Melanocyte of skin (primary cell): ENCODE measurements at places on chromosomes 2 and 18. TPM values are rescaled to one million over a fixed set of nuclear protein-coding genes. Genes with fewer than 3 reads are reported as not detected.

Gene CEBPZOS
- total RNA-seq, result 12.7 and 21.8 TPM in 2 replicates

Gene UGT1A9
- not detected in 2 replicates for total RNA-seq

Gene APOB
- under 0.01 TPM in 1 of 2 replicates, not detected in the other for total RNA-seq

Gene TBR1
- total RNA-seq, result under 0.01 TPM in 1 of 2 replicates, not detected in the other

Gene CELF4
- not detected in 2 replicates for total RNA-seq

Gene FLACC1
- 2.0 and 5.9 TPM in 2 replicates for total RNA-seq

Gene GREB1
- 50.9 and 53.3 TPM in 2 replicates for total RNA-seq

Gene CYP1B1
- total RNA-seq, result 27.6 and 32.5 TPM in 2 replicates

Gene KIAA2012
- total RNA-seq, result not detected in 2 replicates

Gene NRBP1
- total RNA-seq, result 95.3 and 96.3 TPM in 2 replicates

Gene FAM228A
- total RNA-seq, result 0.15 TPM in 1 of 2 replicates, not detected in the other

Gene LIMS3
- 0.34 and 1.1 TPM in 2 replicates for total RNA-seq

Gene IL1B
- not detected in 2 replicates for total RNA-seq

Gene CKAP2L
- total RNA-seq, result 15.0 and 15.7 TPM in 2 replicates

Gene TCF23
- total RNA-seq, result not detected in 2 replicates

Gene MAB21L4
- total RNA-seq, result not detected in 2 replicates

Gene TRABD2A
- 1.7 and 2.8 TPM in 2 replicates for total RNA-seq

Gene SLC5A7
- total RNA-seq, result not detected in 2 replicates

Gene CHRNG
- not detected in 2 replicates for total RNA-seq

Gene GALR1
- not detected in 2 replicates for total RNA-seq

Gene PROKR1
- under 0.01 TPM in 1 of 2 replicates, not detected in the other for total RNA-seq

Gene UGT1A3
- total RNA-seq, result not detected in 2 replicates

Gene STK36
- total RNA-seq, result 32.3 and 36.7 TPM in 2 replicates

Gene NETO1
- not detected in 2 replicates for total RNA-seq

Gene NAT8
- not detected in 2 replicates for total RNA-seq

Gene TBC1D8
- 9.3 and 11.1 TPM in 2 replicates for total RNA-seq

Gene MYCN
- total RNA-seq, result under 0.01 TPM in 1 of 2 replicates, not detected in the other

Gene FAM237A
- not detected in 2 replicates for total RNA-seq

Gene COL4A3
- not detected in 2 replicates for total RNA-seq

Gene FAM110C
- not detected in 2 replicates for total RNA-seq

Gene WNT6
- 1.1 and 1.7 TPM in 2 replicates for total RNA-seq

Gene DES
- total RNA-seq, result 0.31 TPM in 1 of 2 replicates, not detected in the other

Gene DPP10
- total RNA-seq, result 0.93 TPM in 1 of 2 replicates, not detected in the other

Gene FBXO36
- 2.9 and 3.0 TPM in 2 replicates for total RNA-seq

Gene AAMP
- 85.0 and 125 TPM in 2 replicates for total RNA-seq

Gene SLC38A11
- 2.3 TPM in 1 of 2 replicates, not detected in the other for total RNA-seq

Gene KHK
- total RNA-seq, result 3.7 TPM in 2 replicates

Gene TFPI
- 9.6 and 24.0 TPM in 2 replicates for total RNA-seq

Gene TMEM17
- 5.2 and 5.5 TPM in 2 replicates for total RNA-seq

Gene MC2R
- total RNA-seq, result not detected in 2 replicates

Gene TOGARAM2
- under 0.01 TPM in 1 of 2 replicates, not detected in the other for total RNA-seq

Gene MOCOS
- total RNA-seq, result 46.9 and 69.2 TPM in 2 replicates

Gene RBKS
- 1.4 and 2.0 TPM in 2 replicates for total RNA-seq

Gene DOK6
- under 0.01 TPM in 1 of 2 replicates, not detected in the other for total RNA-seq

Gene CD8B
- total RNA-seq, result not detected in 2 replicates

Gene ACTG2
- total RNA-seq, result 1.2 and 4.7 TPM in 2 replicates

Gene CD8B2
- total RNA-seq, result not detected in 2 replicates

Gene AGAP1
- 16.2 and 18.2 TPM in 2 replicates for total RNA-seq

Gene CHRNA1
- total RNA-seq, result 0.34 and 0.36 TPM in 2 replicates

Gene SP140
- 0.46 and 2.7 TPM in 2 replicates for total RNA-seq

Gene RAB27B
- 0.31 and 0.67 TPM in 2 replicates for total RNA-seq

Gene SMYD1
- 0.36 and 1.0 TPM in 2 replicates for total RNA-seq

Gene CXCR2
- total RNA-seq, result not detected in 2 replicates

Gene GDF7
- total RNA-seq, result under 0.01 TPM in 2 replicates

Gene DYNC2LI1
- total RNA-seq, result 16.0 and 28.7 TPM in 2 replicates

Gene KLHL41
- total RNA-seq, result 4.5 and 10.2 TPM in 2 replicates

Gene UBE2F
- total RNA-seq, result 57.1 and 58.2 TPM in 2 replicates
